ENCODE measurements at places on chromosomes 12 and 14.

- no peak for DNase-seq
Measured at GRCh38 chr14:23345987-23346692, 6.5 kb downstream of the SLC22A17 start.

- DNase-seq: no peak
Measured at GRCh38 chr14:33393895-33394368, 455.3 kb downstream of the NPAS3 start.

DNA sequence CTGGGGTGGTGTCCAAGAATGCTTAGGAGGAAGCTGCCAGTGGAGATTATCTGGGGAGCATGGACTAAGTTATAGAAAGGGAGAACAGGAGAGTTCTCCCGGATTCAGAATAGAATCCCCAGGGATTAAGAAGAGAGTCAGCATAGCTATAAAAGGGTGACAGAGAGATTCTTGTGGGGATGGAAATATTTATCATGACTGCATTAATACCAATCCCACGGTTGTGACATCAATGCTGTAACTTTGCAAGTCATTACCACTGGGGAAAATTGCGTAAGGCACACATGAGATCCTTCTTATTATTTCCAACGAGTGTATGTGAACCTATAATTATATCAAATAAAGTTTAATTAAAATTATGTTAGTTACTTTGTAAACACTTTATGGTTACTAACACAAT lies 447.9 kb upstream of the TMEM132C start:
- no peak for DNase-seq

DNA sequence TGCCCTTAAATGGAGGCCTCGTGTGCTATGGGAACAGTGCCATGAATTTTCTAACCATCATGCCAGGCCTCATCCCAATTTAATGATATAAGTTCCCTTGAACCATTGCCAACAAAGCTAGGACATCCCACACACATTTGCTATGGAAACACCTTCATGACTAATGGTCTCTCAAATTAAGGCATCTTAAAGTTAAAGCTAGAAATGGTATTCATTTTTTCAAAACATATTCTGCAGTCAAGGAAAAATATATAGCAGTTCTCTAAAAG lies 117.3 kb downstream of the BTG1 start:
- no peak for DNase-seq

- DNase-seq: peak; percentile 5
Measured at GRCh38 chr14:88422919-88423650, 37.6 kb downstream of the SPATA7 start.

GRCh38 chr12:2225696-2226095 lies 172.9 kb downstream of the CACNA1C start:
- no peak for DNase-seq

GRCh38 chr14:77325746-77326094 lies 4.9 kb downstream of the GSTZ1 start:
- no peak for DNase-seq

DNA sequence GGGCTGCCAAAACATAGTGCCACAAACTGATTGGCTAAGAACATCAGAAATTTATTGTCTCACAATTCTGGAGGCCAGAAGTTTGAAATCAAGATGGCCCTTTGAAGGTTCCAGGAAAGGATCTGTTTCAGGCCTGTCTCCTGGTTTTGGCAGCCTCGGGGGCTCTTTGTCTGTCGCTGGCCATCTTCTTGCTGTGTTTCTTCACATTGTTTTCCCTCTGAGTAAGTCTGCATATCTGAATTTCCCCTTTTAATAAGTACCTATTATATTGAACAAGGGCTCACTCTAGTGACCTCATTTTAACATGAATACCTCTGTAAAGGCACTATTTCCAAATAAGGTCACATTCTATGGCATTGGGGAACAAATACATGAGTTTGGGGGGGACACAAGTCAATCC lies 467.1 kb upstream of the MGAT4C start:
- DNase-seq: no peak

- DNase-seq: no peak
Measured at GRCh38 chr12:94145191-94145983, 3.0 kb upstream of the PLXNC1 start.

- DNase-seq: no peak
Measured at GRCh38 chr14:55699131-55700057, 119.4 kb downstream of the KTN1 start.

DNA sequence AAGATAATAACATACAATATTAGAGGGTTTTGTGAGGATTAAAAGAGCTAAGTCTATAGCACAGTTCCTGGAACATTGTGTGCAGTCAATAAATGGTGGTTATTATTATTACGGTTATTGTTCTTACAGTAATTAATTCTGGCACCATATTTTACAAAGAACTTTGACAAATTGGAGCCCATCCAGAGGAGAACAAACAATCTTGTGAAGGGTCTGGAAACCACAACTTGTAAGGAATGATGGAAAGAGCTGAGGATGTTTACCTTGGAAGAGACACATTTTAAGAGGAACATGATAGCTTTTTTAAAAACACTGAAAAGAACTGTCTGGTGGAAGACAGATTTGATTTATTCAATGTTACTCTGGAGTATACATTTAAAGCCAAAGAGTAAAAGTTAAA lies 150.5 kb upstream of the KRR1 start:
- DNase-seq: no peak

- no peak for DNase-seq
Measured at GRCh38 chr14:26596543-26597061, 1.2 kb downstream of the NOVA1 start.

DNA sequence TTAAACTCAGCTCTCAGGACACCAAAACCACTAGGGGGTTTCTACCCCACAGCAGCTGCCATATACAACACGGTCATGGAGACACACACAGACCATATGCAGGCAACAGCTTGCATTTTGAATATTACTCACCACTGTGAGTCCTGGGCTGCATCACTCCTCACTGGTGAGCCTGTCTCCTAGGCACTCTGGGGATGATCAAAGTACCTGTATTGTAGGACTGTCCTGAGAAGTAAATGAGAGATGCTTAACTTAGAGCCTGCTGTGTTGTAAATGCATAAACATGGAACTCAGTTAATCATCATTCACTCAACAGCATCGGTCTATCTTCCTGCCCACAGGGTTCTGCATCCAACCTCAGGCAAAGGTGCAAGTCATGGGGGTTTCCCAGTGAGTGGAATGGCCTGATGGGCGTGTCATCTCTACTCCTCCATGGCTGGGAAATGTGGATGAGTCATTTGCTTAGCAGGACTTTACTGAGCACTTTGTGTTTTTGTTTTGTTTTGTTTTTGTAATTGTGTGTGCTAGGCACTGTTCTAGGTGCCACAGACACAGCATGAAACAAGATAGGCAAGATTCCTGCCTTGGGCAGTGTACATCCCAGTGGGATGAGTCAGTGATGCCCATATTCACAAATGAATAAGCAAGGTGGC lies 1141.2 kb upstream of the TMEM132C start:
- DNase-seq: peak; percentile 52

DNA sequence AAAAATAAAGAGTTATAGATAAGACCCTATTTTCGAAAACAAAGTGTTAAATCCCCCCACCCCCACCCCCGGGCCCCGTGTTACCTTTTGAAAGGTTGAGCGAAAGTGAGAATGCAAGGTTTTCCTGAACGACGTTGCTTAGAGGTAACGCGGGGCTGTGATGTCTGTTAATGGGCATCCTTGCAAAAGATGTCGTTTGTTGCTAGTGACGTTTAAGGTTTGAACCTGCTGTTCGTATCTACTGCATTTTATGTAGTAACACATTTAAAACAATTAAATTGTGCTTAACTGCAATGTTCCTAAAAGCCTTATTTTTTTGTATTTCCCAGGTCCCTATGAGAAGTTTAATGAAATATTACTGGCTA lies 1.2 kb downstream of the CPSF6 start:
- peak; percentile 44 for DNase-seq

DNA sequence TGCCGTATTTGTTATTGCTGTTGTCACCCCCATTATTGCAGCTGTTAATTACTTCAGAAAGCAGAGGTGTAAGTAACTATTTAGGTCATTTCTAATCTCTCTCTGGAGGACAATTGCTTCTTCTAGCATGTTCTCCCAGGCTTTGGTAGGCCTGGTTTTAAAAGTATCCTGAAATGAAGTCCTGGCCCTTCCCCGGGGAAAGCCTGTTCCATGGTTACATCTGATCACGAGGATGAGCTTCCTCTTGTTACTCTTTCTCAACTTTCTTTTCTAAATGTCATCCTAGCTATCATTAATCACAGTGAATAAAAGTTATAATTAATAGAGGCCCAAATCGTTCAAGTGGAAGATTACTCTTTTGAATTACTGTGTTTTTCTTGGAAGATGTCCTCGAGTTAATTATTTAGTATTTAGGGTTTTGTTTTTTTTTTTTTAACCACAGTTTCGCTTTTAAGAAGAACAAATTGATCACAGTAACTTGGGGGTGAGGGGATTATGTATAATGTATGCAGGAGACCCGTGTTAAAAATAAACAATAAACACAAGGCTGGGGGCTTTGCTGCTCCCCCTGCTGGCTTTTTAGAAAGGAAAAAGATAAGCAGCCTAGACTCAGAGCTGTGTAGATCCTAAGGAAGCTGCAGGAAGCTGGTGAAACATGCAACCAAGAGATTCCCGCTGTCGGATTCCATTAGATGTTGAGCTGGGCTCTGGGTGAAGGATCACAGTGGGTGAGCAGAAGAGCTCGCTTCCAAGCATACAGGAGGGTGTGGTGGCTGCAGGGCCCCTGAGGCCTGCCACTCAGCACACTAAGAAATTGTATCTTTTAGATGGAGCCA lies 420.1 kb downstream of the FUT8 start:
- DNase-seq: no peak

DNA sequence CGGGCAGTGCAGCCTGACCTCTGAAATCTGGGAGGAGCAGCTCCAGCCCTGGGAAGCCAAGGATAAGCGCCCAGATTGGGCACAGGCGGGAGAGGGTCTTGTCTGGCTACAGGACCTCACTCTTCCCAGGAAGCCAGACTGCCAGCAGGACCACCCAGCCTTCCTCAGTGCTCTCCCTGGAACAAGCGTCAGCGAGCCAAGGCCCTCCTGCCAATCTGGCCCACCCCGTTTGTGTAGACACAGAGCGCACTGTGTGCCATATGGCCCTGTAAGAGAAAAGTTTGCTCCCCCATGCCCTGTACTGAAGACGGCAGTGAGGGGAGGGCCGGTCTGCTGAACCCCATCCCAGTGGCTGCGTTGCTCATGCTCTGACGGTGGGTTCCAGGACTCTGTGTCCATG lies 1.2 kb upstream of the C14orf180 start:
- DNase-seq: no peak

- DNase-seq: no peak
Measured at GRCh38 chr12:119869720-119870119, 7.4 kb downstream of the CIT start.

DNA sequence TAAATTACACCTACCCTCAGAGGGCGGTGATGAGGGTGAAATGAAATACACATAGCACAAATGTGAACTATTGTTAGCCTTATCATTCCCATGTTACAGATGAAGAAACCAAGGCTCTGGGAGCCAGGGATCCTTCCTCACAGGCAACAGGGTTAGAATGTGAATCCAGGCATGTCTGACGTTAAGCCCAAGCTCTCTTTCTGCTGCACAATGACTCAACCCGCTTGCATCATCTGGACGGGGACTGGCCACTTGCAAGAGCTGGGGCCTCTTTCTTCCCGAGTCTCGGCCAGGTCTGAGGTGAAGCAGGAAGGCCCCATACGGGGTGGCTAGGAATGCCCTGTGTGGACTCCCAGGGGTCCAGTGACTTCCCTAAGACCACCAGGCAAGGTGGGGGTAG lies 105.2 kb downstream of the RBM19 start:
- no peak for DNase-seq

- DNase-seq: no peak
Measured at GRCh38 chr14:89563471-89563870, 146.4 kb upstream of the FOXN3 start.

DNA sequence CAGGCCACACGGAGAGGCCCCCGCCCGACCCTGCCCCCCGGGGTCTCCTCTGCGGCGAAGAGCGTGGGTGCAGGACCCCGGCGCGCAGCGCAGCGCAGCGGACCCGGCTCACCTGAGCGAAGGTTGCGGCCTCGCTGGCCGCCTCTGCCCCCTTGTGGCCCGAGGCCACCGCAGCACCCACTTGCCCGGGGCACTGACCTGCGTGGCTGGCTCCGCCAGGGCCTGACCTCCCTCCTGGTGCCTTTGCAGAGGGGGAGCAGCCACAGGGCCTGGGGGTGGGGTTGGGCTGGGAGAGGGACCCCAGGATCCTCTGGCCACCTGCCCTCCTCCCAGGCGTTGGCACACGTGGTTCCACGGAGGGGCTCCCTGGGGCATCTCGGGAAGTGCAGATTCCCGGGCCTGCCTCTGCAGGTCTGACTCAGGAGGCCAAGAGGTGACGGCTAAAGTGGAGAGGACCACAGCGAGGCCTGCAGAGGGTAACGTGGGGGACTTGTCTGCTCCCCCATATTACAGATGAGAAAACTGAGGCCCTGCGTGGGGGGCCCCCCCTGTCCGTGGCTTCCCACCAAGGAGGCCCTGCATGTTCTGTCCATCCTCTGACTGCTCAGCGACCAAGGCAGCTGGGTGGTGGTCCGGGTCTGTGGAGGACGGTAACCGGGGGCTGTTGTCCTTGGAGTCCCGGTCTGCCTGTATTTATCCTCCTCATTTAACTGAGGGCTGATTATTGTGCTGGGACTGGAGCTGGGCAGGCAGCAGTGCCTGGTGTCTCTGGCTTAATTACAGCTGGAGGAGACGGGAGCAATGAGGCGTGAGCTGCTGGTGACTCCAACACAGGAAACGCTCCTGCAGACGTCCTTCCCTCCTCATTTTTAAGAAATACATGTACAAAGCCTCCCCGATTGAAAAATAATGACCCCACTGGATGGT lies 67.9 kb upstream of the BEGAIN start:
- peak; percentile 60 for DNase-seq

GRCh38 chr12:27898022-27898421 lies 74.5 kb downstream of the PTHLH start:
- no peak for DNase-seq

- no peak for DNase-seq
Measured at GRCh38 chr12:117514016-117514415, 152.6 kb upstream of the NOS1 start.

DNA sequence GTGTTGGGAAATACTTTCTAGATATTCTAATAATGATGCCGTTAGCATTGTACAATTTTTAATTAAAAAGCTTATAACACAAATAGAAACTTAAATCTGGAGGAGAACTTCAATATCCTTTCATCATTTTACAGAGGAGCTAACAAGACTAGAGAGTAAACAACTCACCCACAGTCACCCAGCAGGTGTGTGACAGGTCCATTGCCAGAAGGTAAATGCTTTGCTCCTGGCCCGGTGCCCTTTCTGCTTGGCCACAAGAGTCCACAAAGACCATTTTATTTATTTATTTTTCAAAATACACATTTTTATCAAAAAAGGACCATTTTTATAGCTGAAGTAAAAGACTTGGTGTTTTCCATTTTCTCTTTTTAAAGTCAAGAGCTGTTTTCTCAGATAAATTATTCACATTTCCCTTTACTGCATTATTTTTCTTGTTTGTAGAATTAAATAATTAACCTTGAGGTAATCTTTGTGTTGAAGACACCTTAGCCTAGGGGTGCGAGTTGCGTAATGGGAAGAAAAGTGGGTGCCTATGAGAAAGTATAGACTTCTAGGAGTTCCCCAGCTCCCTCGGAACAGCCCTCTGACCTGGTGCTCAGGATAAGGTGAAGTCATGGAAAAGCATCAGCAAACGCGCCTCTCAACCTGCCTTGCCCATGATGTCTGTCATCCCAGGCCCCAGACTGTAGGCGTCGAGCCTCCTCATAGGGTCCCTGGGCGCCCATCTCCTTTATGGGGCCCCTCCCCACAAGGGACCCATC lies 26.3 kb upstream of the AMIGO2 start:
- DNase-seq: no peak

All from activated T-cell treated with anti-CD3 and anti-CD28 coated beads, Interleukin-2, amount 50 U/mL, for 72 hours (primary cell).